ENCODE measurements at places on chromosomes 13 and 19.

- DNase-seq: no peak
Measured at GRCh38 chr13:31835932-31836331, 96.6 kb downstream of the RXFP2 start.

GRCh38 chr13:19154843-19155242, 26.8 kb downstream of the TUBA3C start:
- DNase-seq: no peak

DNA sequence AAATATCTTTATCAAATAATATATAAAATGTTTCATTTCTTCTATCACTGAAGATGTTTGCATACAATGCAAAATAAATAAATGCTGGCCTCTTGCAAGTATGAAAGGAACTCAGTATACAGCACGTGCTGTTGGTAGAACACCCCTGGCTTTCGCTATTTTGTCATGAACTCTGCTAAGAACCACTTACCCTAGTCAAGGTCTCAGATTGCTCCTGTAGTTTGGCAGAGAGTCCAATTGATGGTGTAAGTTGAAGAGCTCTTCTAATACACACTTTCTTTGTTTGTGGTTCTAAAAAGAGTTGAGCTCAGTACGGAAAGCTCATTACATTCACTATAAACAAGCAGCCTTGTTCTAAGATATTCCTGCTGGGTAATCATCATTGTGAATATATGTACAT, 1258.9 kb downstream of the EFNB2 start:
- DNase-seq: no peak

DNA sequence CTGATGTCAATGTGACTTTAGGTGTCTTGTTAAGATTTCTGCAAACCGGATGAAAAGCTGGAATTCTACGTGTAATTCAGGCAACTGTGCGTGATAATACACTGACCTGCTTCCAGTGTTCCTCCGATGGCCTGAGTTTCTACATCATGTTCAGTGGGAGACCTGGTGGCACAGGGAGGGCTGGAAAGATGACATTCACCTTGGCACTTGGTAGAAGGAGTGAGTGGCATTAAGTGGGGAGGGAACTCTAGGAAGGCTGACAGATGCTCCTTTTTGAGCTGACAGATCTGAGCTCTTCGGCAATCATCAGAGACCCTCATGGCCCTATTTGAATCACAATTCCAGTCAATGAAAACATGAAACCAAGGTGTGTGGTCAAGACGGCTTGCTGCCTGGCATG, 4.0 kb downstream of the CACNA1A start:
- no peak for DNase-seq

- no peak for DNase-seq
Measured at GRCh38 chr19:46849610-46850009, 1.0 kb downstream of the AP2S1 start.

- no peak for DNase-seq
Measured at GRCh38 chr13:46562152-46562551, 9.2 kb downstream of the LRCH1 start.

DNA sequence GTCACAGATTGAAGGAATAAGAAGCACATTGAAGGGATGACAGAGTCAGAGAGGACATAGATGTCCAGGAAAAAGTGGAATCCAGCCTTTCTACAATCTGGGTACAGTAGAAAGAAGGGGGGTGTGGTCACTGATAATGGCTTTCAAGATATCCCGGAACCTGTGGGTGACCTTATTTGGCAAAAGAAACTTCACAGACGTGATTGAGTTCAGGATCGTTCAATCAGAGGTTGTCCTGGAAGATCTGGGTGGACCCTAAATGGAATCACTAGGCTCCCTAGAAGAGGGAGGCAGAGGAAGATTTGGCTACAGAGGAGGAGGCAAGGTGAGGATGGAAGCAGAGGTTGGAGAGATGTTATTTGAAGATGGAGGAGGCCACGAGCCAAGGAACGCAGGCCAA, 13.0 kb upstream of the SYCN start:
- no peak for DNase-seq

DNA sequence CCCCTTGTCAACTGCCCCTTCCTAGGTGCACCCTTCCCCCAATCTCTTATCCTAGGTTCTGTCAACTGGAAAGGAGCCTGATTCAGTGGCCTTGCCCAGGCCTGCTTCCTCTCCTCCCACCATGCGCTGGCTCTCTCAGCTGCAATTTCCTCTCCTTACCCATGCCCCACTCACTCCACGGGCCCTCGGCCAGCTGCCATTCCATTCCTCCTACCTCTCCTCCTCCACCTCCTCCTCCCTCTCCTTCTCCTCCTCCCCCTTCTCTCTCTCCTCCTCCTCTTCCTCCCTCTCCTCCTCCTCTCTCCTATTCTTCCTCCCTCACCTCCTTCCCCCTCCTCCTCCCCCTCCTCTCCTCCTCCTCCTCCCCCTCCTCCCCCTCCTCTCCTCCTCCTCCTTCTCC, 9.6 kb upstream of the TIMM44 start:
- no peak for DNase-seq

DNA sequence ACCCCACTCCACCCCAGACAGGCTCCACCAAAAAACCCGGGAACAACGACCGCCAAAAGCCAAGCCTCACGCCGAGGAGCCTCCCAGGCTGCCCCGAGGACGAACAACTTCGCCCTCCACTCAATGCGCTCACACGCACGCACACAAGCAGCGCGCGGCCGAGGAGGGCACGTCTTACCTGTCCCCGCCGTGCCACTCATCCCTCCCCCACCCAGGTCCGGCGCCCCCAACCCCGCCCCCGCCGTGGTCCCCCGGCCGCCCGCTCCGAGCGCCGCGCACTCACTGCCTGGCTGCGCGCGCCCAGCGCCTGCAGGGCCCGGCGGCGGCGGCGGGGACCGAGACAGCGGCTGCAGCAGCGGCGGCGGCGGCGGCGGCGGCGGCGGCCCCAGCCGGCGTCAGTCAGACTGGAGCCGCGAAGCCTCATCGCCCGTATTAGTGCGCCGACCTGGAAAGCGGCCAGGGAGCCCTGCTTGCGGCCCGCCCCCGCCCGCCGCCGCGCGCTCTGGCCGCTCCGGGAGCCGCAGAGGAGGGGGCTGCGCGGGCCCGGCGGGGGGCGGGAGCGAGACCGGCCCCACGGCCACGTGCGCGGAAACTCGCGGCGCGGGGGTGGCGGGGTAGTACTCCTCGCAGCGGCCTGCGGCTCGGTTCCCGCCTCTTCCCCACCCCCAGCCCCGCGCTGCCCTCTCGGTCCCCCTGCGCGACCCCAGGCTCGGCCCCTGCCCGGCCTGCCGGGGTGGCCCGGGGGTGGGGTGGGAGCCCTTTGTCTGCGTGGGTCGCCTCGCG, at the start of gene SMAD9:
Gene SMAD9 (minus strand): TSS at position 406 of the 783 bp plus-strand sequence. CDS start 40,549 bp downstream, outside the sequence.
- DNase-seq: no peak

DNA sequence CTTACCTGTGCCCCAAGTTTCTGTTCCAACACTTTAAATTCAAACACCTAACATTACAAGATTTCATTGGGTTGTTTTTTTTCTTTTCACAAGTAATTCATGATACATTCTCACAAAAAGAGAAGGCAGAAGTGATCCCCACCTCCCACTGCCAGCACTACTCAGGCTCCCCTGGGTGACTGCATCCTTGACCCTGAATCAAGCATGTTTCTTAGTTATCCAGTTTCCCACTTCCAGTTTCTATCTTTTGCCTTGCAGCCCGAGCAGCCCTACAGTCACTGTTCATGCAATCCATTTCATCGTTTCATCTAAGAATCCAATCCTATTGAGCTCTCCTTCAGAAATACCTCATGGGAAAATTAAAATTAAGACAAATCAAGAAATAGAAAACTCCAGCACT, 61.4 kb downstream of the RNASEH2B start:
- DNase-seq: no peak

- no peak for DNase-seq
Measured at GRCh38 chr13:109243311-109243951, 543.0 kb downstream of the IRS2 start.

DNA sequence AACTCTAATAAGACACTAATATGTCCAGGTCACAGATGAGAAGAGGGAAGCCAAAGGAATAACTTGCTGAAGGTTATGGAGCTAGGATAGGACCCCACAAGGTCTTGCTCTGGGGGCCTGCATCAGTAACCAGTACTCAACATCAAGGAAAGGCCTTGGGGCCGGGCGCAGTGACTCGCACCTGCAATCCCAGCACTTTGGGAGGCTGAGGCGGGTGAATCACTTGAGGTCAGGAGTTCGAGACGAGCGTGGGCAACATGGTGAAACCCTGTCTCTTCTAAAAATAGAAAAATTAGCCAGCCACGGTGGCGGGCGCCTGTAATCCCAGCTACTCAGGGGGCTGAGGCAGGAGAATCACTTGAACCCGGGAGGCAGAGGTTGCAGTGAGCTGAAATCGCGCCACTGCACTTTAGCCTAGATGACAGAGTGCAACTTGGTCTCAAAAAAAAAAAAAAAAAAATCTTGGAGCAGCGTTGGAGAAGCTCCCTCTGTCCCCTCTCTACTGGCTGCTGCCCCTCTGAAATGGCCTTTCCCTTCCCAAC, 1.8 kb downstream of the LONP1 start:
- no peak for DNase-seq

GRCh38 chr13:48750588-48751383, 97.1 kb downstream of the CYSLTR2 start:
- no peak for DNase-seq

GRCh38 chr19:12772323-12772722, 3.0 kb downstream of the HOOK2 start:
- no peak for DNase-seq

DNA sequence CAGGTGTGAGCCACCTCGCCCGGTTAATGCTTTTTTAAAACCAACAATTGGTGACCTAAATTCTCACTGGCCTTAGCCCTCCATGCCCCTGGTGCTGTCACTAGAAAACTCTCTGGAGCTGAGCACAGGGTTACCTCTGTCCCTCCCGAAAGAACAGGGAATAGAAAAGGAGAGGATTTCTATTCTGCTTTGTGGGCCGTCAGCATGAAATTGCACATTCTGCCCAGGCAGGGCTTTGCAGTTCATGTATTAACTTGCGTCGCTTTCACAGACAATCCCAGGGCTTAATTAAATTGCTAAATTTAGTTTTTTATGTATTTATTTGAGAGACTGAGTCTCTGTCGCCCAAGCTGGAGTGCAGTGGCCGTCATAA, 583 bp upstream of the ZNF480 start:
- no peak for DNase-seq

- DNase-seq: no peak
Measured at GRCh38 chr19:18508585-18508984, 13.3 kb downstream of the ELL start.

DNA sequence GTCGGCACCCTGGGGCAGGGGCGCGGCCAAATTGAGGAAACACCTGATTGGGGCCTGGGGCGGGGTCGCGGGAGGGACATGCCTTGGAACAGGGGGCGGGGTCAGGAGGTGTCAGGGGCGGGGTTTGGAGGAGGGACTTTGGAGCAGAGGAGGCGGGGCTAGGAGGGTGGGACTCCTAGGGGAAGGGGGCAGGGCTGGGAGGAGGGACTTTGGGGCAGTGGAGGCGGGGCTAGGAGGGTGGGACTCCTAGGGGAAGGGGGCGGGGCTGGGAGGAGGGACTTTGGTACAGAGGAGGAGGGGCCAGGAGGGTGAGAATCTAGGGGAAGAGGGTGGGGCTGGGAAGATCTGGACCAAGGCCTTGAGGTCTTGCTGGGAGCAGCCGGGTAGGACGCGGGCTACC, 21.9 kb downstream of the GRIN2D start:
- DNase-seq: peak; percentile 80
